Kidney tubule cell (primary cell): ENCODE measurements at places on chromosomes 6 and 20.
A peak's percentile ranks its signal among the peaks of the same experiment; 100 is the strongest.

DNA sequence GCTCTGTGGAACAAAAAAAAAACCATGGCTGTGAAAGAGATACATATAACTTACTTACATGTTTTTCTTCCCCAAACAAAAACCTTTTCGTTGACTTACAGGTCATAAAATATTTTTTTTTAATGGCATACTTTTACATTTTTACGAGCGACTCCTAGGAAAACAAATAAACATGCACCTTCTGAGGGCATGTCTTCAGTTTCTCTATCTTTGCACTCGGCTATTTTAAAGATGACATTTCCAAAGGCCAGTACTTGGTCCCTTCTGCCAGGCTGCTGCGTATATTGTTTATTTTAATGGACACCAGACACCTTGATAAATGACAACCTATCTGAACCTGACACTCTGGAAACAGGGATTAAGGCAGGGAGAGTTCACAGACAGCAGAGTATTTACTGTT is 49.4 kb downstream of the PIGU start:
- DNase-seq = no peak

DNA sequence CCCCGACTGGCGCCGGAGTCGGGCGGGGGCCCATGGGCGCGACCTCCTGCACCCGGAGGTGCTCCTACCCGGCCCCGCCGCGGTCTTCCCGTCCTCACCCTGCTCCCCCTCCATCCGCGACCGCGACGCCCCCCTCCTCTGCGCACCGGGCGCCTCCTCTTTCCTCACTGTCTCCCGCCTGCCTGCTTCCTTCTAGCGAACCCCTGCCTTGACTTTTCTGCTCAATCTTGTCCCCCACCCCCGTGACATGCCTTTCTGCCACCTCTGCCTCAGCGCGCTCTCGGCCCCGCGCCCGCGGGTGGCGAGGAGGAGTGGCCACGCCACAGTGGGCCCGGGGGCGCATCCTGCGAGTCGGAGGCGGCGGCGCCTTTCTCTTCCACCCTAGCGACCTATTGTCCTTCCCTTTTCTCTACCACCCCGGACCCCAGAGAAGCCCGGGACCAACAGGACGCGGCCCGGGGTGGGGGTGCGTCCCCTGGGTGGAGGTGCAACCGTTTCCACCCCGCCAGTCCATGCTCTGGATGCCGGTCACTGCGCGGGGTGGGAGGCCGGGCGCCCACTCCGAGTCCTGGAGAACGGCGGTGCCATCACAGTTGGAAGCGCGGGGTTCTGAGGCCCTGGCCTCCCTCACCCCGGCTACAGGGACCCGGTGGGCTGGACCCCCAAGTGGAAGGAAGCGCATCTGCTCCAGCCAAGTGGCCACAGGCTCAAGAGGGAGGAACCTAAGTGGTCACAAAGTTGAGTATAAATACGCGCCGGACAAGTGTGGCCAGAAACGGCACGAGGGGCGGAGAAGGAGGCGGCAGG is 2.0 kb downstream of the PDE10A start:
- peak; percentile 57 for DNase-seq

DNA sequence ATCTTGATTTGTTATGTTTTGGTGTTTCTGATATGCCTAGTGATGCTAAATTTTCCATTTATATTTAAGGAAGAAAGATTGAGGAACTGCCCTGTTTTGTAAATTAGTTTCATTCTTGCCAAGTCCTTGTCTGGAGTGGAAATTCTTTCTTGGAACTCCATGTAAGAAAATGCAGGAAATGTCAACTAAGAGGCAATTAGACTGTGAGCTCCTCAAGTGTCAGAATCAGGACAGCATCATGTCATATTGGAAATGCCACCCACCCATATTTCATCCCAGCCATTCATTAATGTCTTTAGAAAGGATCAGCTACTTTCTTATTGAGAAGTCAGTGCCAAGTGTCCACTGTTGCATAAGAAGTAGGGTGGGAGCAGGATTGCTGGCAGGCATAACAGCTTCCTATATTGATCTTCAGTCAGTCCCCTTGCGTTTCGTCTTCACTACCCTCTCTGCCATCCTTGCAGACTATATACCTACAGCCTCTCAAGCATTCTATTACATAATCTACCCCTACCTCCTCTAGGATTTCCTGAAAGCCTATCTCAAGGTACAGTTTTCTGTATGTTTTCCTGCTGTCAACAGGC is 42.4 kb downstream of the HAO1 start:
- no peak for DNase-seq

DNA sequence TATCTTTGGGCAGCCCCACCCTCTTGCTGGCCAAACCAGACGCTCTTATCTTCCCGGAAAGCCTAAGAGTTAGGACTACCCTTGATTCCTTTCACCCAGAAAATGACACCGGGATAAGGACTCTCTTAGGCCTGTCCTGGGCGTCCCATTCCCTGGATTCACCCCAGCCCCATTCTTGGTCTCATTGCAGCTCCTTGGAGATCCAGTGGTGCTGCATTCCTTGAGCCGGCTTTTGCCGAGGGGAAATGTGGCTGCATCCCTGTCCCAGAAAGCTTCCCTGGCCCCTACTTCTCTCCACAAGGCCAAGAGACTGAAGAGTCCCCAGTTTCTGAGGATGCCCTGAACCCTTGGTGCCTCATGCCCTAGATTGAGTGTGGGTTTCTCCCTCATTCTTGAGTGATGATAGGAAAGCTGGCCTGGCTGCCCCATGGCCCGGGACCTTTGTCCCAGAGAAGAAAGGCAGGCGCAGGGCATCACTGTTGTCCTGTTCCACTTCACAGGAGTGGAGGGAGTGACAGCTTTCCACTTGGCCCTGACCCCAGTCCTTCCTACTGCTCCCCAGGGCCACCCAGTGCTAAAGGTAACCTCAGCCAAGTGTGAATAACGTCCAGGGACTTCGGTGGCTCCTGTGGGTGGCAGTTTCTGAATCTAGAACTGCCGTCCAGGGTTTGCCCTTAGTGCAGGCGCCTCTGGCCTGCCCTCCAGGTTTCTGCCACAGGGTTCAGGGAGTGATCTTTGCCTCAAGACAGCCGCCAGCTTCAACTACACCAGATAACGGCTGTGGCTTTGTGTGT is 42.7 kb upstream of the MYL9 start:
- DNase-seq = no peak

DNA sequence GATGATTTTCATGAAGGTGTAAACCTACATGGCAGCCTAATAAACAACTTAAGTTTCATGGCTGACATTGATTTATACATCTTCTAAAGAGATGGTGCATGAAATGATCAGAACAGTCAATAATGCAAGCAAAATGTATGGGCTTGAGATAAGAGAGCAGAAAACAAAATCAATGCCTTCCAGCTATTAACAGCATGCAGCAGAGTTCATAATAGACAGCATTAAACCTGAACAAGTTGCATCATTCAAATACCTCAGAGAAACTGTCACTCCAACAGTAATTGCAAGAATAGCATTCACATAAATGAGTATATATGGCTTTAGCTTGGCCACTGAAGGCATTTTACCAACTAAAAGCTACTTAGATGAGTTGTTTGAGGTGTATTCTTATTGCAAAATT is 319.6 kb upstream of the ARID1B start:
- DNase-seq = no peak

DNA sequence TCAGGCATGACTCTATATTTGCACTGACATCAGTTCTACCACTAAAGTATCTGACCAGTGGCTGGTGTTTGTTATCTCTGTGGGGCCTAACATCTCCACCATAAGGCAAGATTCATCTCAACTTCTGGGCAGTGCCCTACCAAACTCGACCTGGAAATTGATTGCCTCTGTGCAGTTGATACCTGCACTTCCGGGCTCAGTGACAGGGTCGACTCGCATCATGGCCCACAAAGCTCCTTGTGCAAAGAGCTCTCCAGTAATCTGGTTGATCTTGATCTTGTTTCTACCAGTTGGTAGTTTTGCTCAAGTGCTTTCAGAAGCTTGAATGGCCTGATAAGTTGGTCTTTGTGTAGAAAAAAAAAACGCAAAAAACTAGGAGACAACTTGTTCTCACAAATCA is 501.1 kb upstream of the JAG1 start:
- no peak for DNase-seq

DNA sequence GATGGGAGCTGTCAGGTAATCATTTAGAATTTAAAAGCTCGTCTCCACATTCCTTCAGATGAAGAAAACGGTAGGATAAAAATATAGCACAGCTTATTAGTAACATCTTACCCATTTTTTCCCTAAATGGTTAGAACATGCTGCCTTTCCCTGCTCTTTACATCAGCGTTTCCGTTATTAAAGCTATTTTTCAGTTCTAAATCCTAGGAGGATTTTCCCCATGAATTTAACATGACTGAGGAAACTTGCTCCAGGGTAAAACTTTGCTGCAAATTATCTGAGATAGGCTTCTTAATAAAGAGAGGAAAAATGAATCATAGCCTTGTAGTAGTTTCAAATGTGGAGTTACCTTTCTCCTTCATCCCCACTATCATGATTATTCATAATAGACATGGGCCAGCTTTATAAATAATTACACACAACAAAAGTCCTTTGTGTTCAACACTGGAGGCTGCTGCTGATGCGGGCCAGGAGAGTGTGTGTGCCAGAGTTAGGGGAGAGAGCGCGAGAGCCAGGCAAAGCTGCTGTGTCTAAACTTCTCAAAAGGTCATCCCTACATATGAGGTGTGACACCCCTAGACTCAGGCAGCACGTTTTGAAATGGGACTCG is 24.4 kb downstream of the MYLIP start:
- no peak for DNase-seq

DNA sequence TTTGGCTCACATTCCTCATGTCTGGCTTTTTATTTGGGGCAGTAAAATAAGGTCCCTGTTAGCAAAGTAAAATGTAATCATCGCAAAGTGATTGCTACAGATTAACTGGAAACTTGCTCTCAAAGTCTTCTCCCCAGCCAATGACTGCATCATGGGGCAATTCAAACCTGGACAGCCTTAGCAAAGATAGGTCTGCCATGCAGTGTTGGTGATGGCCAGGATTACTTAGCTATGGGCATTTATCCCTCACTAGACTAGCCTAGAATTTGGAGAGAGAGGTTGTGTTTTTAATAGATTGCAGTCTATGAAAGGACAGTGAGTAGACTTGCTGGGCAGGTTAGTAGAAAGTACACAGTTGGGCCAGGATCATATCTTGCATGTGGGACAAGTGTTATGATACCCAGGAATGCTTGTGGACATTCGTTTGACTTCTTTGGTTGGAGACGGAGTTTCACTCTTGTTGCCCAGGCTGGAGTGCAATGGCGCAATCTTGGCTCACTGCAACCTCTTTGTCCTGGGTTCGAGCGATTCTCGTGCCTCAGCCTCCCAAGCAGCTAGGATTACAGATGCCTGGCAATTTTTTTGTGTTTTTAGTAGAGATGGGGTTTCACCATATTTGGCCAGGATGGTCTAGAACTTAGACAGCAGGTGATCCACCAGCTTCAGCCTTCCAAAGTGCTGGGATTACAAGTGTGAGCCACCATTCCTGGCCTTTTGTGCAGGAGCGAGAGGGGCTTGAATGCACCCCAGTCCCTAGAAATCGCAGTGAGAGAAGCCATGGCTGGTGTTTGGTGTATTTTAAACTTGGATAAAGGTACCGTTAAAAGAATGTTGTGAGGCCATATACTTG is 3.4 kb downstream of the RPS12 start:
- no peak for DNase-seq

DNA sequence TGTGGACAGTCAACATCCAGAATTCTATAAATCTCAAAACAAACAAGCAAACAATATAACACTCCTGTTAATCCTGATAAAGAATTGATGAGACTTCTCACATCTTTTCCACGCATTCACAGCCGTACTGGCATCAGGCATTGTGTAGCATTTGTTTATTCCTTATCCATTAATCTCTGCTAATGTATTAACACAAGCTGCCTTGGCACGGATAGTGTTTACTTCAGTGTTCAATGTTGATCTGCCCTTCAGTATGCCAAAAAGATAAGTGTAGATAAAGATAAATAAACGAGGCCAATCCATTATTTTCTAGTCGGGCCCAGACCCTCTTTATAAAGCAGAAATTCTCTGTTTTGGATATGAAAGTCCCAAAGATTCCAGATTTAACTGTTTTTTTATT is 16.1 kb downstream of the UFL1 start:
- DNase-seq = no peak

DNA sequence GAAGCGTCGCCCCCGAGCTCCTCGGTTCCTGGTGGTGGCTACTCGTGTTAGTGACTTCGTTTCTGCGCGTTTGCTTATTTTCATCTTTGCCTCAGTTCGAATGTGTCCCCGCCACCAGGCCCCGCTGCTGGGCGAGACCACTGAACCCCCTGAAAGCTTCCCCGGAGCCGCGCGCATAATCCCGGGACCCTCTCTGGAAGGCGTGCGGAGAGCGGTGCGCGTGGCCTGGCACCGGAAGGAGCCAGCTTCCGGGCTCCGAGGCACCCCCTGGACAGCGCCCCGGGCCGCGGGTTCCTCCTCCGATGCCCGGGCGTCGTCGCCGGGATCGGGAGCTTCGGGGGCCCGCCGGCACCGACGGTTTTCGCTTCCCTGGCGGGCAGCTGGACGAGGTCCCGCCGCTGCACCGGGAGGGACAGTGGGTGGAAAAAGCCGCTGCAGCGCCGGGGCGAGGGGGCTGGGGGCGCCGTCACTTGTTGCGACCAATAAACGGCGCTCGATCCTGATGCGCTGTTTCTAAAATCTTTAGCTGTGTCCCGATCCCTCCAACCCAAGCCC is 643 bp upstream of the SLC35D3 start:
- DNase-seq = peak; percentile 9

- no peak for DNase-seq
Observed at GRCh38 chr20:10508060-10508459, 73.0 kb downstream of the SLX4IP start.

DNA sequence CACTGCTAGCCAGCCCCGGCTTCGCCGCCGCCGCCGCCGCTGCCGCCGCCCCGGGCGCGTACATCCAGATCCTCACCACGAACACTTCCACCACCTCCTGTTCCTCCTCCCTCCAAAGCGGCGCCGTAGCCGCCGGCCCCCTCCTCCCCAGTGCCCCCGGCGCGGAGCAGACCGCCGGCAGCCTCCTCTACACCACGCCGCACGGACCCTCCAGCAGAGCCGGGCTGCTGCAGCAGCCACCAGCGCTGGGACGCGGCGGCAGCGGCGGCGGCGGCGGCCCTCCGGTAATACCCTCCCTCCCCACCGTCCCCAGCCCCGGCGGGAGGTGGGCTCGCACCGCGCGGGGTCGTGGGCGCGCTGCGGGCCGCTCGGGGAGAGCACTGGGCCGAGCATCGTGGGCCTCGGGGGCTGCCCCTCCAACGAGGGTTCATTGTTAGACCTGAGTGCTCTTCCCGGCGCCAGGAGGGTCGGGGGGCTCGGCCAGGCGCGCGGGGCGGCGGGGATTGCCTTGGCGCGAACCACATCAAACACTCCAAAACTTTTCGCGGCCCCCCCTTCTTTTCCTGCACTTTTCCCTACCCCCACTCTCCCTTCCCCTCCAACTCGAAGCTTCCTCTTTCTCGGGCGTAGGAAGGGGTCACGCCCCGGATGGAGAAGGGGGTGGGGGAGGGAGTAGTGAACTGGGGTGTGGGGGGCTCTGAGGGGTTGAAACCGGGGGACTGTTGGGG is 827 bp downstream of the E2F3 start:
- peak; percentile 64 for DNase-seq

DNA sequence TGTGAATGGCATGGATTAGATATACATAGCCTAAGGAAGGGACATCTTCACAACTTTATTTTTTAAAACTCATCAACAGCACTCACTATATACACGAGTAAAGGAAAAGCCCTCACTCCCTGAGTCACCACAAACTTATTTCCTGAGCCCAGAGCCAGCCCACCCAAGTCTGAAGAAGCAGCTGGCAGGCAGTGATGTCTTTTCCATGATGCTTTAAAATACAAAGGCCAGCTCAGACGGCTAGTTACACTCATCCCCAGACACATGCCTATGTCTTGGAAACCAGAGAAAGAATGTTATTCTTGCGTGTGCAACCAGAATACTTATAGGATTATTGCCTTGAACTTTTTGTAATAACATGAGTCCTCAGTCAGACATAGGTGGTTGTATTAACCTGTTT is 114.4 kb downstream of the ADGRG6 start:
- peak; percentile 88 for DNase-seq
